ENCODE measurements at places on chromosomes 5 and 9. TPM values are rescaled to one million over a fixed set of nuclear protein-coding genes. Genes with fewer than 3 reads are reported as not detected.

Gene LIFR
- 12.7 TPM for polyA plus RNA-seq

Gene CDH6
- 41.7 TPM for polyA plus RNA-seq

- DNase-seq = no peak
Measured at GRCh38 chr9:107669422-107669821, 179.9 kb upstream of the KLF4 start.

GRCh38 chr5:156591631-156592030 is 258.5 kb upstream of the PPP1R2B start:
- DNase-seq = no peak

GRCh38 chr5:84383296-84383815 is 1.3 kb downstream of the EDIL3 start:
- DNase-seq = no peak

DNA sequence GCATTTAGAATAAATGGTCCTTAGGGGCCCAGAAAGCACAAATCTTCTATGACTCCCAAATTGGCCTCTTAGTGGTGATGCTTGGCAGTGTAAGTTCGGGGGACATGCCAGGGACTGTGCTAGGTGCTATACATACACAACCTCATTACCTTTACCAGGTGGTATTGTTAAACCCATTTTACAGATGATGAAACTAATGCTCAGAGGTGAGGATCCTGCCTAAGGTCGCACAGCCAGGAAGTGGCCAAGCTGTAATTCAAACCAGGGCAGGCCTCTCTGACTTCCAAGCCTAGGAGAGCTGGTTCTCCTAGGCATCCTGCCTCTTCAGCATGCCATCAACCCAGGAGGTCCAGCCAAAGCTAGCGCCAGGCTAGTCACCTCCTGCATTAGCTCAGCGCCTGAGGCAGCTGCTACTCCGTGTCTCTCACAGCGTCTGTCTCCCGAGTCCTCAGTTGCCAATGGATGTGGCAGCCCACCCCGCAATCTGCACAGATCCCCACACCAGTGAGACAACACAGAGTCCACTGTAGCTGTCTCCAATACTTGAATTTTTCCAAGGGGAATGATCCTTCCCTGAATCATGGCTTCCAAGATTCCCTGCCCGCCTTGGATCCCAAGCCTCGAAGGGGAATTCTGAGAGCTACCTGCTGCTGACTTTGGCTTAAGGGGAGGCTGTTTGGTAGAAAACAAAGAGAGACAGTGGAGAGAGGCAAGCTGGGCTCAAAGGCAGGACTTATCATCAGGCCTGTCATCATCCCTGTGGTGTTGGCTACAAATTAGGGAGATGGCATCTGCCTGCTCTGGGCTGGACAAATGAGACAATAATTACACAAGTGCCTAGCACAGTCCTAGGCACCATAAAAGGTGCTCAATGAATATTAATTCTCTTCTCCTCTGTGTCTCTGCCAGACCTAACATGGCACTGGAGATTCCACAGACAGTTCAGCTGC is 52.6 kb downstream of the CRB2 start:
- no peak for DNase-seq

DNA sequence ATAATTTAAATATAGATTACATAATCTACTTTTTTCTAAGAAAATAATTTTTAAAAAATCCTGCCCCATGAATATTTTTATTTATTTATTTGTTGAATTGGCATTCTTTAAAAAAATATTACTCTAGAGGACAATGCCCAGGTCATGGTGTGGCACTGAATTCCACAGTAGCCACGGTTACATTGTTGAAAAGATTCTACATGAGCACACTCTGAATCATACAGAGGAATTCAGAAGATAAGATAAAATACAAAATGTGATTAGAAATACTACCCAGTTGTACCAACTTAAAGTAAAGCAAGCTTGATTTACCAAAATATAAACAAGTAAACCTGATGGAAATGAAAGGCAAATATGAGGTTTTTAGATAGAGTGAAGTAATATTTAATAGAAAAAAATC is 183.7 kb downstream of the HCN1 start:
- DNase-seq = no peak
